ENCODE measurements at places on chromosomes 6 and 20. TPM values are rescaled to one million over a fixed set of nuclear protein-coding genes. Genes with fewer than 3 reads are reported as not detected.

GRCh38 chr6:131063764-131064272 is 773 bp upstream of the EPB41L2 start:
- DNase-seq, result no peak

GRCh38 chr6:168078175-168078942 is 653 bp downstream of the FRMD1 start:
- DNase-seq, result no peak

DNA sequence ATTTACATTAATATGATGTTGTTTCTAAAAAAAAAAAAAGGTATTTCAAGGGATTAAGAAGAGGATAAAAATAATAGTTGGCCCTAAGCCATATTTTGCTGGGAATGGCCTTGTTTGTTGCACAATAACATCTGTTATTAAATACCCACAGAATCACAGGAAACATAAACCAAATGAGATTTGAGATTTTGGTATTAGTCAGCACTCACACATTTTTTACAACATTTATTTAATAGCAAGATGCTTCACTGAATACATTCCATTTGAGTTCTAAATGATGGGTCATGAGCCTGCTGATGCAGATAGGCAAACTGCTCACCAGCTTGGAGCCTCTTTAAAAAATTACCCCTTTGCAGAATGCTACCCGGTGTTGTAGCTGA is 92.9 kb upstream of the ENPP5 start:
- no peak for DNase-seq

- DNase-seq, result no peak
Observed at GRCh38 chr6:7727086-7727945, 1.4 kb downstream of the BMP6 start.

DNA sequence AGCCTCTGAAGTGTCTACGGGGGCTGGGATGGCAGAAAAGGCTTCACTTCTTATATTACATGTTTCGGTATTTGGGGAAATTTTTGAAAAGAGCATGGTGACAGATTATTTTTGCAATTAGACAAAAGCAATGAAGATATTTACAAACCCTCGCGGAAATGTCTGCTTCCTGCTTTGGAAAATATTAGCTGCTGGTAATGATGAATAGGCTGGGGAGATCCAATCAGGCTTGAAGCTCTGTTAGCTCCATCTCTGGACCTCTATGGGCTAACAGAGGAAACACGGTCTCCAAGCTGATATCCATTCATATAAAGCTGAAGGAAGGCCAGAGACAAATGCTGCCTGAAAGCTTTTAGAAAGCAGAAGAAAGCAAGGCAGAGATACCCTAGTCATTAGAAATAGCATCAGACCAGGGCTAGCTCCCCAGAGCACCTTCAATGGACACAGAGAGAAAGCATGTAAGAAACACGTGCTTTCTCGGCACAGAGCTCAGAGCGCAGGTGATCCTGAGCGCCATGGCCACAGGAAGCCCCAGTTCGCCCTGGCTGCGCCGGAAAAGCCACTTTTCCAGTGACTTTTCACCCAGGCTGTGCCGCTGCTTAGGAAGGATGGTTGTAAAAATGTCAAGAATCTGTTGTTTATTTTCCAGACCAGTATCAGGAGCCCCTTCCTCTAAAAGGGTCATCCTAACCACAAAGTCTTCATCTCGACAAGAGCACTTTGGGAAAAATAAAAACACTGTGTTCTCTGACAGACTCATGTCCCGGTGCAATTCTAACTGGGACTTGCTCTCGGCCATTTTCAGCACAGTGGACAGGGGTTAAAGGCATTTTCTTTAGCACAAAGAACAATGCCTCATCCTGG is 68.5 kb upstream of the NFATC2 start:
- no peak for DNase-seq

DNA sequence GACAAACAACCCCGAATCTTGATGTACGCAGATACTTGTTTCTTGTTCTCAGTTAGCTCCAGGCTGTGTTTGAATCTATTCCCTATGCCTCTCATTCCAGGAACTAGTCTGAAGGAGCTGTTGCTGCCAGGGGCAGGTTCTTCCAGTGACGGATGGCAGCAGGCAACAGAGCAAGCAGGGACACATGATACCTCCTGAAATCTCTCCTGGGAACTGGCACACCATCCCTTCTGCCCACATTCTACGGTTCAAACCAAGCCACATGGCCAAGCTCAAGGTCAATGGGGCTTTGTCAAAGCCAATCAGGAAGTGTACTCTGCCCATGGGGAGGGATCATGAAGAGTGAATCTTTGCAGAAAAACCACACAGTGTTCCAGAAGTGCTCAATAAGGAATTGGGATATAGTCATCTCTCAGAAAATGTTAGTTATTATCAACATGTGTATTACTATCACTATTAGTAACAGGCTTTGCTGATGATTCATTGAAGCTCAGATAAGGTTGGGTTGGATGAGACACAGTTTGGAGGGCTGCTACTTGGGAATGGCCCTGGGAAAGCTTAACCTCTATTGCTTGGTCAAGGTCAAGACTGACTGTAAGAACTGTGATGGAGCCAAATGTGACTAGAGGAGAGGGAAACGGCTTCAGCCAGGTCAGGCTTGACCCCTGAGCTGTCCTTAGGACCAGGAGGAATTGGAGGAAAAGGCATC is 454.9 kb downstream of the PTPRT start:
- DNase-seq, result no peak

- no peak for DNase-seq
Observed at GRCh38 chr6:56244528-56245253, 2.7 kb downstream of the COL21A1 start.

DNA sequence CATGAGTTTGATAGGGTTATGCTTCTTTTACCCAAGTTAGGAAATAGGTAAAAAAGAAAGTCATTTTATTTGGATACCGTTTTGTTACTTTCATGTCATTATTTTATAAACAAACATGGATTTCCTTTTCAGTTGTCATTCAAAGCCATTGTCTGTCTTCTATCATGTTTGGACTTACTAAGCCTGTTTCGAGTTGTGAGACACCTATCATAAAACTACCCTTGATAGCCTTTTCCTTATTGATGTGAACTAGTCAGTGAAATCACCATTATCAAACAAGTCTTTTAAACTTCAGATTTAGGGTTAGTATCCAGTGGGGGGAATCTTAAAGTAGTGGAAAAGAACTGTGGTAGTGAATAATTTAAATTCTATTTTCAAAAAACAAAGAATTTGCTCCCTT is 85.0 kb upstream of the KIF25 start:
- DNase-seq, result no peak

DNA sequence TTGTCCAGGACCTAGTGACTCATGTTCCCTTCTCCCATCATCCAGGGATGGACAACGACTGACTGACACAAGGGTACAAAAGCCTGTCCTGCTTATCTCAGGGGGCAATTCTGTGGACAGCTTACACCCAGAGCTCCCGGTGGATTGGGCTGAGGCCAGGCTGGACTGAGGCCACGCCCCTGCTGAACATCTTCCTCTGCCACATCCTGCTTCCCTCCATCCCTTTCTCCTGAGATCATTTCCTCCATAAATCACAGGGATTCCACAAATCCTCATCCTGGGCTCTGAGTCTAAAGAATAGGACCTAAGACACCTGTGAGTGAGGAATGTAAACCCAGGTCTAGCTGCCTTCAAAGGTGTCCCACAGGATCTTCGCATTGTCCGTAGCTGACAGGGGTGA is 30.4 kb upstream of the RNF24 start:
- no peak for DNase-seq

DNA sequence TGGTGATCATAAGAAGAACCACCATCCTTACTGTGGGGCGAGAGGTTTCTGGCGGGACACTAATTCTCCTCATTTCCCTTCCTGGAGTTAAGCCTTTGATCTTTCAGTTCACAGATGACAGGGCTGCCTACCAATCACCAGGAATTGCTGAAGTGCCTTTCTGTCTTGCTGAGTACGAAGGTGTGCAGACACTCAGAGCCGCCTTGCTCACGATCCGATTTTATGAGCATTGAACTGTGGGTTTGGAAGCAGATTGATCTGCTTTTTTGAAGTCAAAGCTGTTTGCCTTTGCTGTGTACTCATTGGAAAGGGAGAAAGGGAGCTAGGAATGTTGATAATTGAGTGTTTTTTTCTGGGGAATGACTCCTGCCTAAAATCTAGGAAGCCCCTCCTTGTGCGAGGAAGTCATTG is 129.1 kb upstream of the SALL4 start:
- DNase-seq, result no peak

- no peak for DNase-seq
Observed at GRCh38 chr20:17710379-17711266, 10.9 kb downstream of the BANF2 start.

TRERF1 gene
- 19.5 TPM for total RNA-seq

CALHM4 gene
- total RNA-seq, result not detected

CRISP3 gene
- not detected for total RNA-seq

RSPH3 gene
- 3.2 TPM for total RNA-seq

AHI1 gene
- 4.1 TPM for total RNA-seq
